ENCODE measurements at places on chromosomes 5 and 9.

- no peak for DNase-seq
These were observed 28.2 kb downstream of the LIFR start for GRCh38 chr5:38528162-38528703.

GRCh38 chr5:135034963-135035677 lies 1.1 kb upstream of the PITX1 start:
- DNase-seq, result no peak

- DNase-seq, result no peak
These were observed 51.4 kb downstream of the CDH9 start for GRCh38 chr5:26986985-26987384.

- no peak for DNase-seq
These were observed 202.2 kb upstream of the RPS23 start for GRCh38 chr5:82480331-82480730.

All from WERI-Rb-1 (cell line).